ENCODE measurements at places on chromosomes 6 and 20.

- no peak for DNase-seq
Measured at GRCh38 chr20:19974630-19975435, 42.3 kb upstream of the NAA20 start.

GRCh38 chr6:56949925-56950495, 4.9 kb upstream of the BEND6 start:
- no peak for DNase-seq

DNA sequence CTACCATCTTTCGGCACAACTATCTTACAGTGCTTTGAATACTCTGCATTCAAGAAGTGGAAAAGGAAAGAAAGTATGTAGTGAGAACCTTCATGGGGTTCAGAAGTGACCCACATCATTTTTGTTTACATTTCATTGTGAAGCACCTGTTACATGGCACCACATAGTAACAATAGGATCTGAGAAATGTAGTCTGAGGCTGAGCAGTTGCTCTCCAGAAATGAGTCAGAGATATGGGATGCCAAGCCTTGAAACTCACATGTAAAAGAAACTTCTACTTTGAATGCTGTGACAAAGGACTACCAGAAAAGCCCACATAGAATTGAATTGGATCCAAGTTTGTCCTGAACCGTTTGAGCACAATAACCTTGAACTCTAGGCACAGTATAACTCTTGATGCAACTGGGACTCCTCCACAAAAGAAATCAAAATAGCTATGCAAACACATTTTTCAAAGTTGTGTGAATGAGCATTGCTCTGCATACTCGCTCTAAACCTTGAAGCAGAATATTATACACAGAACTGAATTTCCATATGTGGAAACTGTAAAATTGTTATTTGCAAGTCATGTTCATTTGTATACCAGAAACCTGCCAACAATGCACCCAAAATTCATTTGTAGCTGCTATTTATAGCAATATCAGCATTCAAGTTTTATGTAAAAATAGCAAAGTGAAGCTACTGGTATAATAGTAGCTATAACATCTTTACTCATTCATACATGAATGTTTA, 400.9 kb upstream of the POU3F2 start:
- no peak for DNase-seq

DNA sequence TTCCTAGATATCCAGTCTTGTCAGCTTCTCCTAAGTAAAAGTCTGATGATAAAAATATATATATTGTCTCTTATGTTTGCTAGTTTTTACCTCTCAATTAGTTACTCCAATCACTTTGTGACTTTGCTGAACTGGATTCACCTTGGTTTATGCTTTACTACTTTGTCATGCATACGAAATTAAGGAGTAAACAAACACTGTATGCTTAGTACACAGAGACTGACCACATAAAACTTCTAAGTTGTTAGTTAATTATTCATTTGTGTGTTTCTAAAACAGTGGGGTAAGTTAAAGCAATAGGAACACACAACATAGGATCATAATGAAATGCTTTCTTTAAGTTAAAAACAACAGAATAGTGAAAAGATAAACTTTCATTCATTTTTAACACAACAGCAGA, 877.3 kb upstream of the MAP3K7 start:
- no peak for DNase-seq

GRCh38 chr6:158758451-158758860, 60.7 kb downstream of the EZR start:
- no peak for DNase-seq

DNA sequence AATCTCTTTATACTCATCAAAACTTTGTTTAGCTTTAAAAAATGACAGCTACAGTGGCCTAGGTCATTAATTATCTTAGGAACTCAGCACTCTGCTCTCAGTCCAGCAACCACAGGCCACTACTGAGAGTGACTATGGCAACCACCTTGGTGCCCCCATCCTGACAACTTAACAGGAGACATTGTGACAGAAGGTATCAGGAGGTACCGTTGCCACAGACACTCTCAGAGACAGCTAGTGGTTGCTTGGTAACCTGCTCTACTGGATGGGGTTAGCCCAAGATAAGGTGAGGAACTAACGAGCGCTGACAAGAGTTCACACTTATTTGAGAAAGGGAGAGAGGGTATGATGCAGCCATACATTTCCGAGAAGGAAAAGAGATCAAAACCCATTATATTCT, 76.1 kb upstream of the TFAP2D start:
- no peak for DNase-seq

- DNase-seq, result no peak
Measured at GRCh38 chr6:145688493-145688905, 46.8 kb downstream of the EPM2A start.

DNA sequence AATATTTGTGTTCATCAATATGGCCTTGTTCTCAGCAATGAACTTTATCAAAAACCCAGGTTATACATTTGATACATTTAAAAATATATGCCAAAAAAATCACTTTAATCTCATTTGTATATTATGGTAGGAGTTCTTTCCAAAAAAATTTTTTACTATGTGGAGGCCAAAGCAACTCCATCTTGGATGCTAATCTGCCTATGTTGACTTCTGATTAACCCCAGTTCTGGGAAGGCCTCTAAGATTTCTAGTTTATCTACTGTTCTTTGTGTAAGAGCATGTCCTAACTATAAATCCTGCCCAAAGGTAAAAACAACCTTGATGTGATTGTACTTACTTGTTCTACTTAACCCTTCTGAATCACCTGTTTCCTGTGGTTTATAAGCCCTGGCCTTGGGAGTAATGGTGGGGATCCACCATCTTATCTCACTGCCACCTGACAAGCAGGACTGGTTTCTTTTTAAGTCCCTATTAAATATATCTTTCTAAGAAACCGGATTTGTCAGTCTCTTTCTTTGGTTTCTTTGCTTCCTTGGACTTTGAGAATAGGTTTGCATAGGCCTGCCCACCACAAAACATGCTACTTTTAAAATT, 46.7 kb downstream of the RNGTT start:
- DNase-seq, result no peak

DNA sequence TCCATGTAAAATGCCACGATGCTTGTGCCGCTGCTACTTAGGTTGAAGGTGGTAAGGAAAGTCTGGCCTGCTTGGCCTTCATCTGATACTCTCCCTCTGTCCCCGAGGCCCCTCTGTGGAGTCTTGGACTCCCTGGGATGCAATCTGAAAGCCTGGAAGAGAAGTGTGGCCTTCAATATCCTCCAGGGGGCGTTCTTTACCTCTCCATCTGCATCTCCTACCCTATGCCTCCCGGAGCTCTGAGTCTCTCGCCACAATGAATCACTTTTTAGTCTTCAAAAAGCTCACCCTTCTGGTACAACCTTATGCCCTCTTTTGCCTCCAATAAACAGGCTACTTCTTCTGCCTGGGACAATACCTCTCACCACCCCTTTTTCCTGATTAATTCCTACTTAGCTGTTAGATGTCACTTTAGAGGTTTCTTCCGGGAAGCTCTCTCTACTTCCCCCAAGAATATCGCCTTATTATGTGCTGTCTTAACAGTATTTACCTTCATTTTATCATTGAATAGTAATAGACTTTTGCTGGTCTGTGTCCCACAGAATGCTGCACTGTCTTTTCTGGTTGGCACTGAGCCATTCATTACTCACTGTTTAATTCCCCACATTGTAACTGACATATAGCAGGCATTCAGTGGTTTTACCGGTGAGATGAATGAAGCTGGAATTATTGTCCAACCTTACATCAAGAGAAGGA, 13.9 kb upstream of the ATG5 start:
- no peak for DNase-seq

- no peak for DNase-seq
Measured at GRCh38 chr20:46034039-46034438, 5.0 kb downstream of the SLC12A5 start.

- DNase-seq, result no peak
Measured at GRCh38 chr6:154567695-154568220, 57.3 kb upstream of the CNKSR3 start.

GRCh38 chr6:152642578-152643375, 5.6 kb upstream of the SYNE1 start:
- DNase-seq, result no peak

GRCh38 chr6:17871189-17871519, 116.3 kb downstream of the KIF13A start:
- no peak for DNase-seq

- no peak for DNase-seq
Measured at GRCh38 chr20:17479063-17479657, 52.0 kb downstream of the BFSP1 start.

DNA sequence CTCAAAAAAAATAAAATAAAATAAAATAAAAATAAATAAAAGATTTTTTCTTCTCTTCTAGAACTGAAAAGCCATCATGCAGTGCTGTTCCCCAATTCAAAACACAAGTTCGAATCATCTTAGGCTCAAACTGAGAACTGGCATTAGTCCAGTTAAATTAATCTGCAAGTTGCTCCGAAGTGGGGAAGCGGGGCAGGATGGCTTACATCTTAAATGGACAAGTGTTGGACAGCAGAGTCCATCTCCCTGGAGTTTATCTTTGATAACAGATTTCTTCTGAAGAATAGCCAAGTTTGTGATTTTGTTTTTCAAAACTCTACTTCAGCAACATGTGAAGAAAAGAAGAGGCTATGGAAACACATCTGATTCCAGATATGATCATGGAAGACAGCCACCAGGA, 111.3 kb upstream of the ASF1A start:
- no peak for DNase-seq

- no peak for DNase-seq
Measured at GRCh38 chr20:20367575-20368417, at the start of gene INSM1. Gene INSM1 (plus strand): TSS chr20:20368104. CDS start chr20:20368268, 164 bp downstream.

GRCh38 chr6:85236636-85237035, 213.2 kb upstream of the NT5E start:
- no peak for DNase-seq

- no peak for DNase-seq
Measured at GRCh38 chr20:4022386-4023286, 7.3 kb upstream of the RNF24 start.

GRCh38 chr6:90197854-90198496, 98.7 kb downstream of the BACH2 start:
- no peak for DNase-seq

- DNase-seq, result no peak
Measured at GRCh38 chr6:5781966-5782556, 224.7 kb downstream of the NRN1 start.

GRCh38 chr6:149252622-149253021, 64.9 kb upstream of the TAB2 start:
- no peak for DNase-seq

DNA sequence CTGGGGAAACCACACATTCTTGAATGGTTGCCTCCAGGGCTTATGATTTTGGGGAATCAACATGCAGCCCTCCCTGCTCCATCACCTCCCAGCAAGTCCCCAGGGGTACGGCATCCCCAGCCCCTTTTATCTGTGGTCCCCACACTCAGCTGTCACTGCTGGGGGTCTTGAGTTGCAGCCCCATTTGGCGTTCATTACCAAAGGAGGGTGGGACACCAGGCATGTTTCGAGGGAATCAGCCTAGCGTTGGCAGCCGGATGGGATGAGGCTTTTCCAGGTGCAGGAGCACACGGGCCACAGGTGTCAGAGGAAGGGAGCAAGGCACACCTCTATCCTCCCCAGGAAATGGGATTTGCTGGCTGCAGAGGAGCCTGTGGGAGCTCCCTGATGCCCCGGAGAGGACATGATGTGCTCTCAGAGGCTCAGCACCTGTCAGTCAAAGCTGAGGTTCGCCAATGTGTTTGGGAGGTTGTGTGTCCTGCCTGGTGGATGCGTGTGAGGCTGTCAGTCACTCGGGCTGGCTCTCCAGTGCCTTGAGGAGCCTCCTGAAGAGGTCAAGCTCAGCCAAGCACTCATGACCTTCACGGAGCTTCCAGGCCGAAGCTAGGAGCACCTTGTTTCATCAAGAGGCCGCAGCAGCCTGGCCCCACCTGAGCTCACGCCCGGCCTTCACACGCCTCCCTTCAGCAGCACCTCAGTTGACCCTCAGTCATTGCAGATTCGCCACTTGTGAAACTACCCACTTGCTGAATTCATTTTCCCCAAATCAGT, 95.0 kb downstream of the ERMARD start:
- no peak for DNase-seq

DNA sequence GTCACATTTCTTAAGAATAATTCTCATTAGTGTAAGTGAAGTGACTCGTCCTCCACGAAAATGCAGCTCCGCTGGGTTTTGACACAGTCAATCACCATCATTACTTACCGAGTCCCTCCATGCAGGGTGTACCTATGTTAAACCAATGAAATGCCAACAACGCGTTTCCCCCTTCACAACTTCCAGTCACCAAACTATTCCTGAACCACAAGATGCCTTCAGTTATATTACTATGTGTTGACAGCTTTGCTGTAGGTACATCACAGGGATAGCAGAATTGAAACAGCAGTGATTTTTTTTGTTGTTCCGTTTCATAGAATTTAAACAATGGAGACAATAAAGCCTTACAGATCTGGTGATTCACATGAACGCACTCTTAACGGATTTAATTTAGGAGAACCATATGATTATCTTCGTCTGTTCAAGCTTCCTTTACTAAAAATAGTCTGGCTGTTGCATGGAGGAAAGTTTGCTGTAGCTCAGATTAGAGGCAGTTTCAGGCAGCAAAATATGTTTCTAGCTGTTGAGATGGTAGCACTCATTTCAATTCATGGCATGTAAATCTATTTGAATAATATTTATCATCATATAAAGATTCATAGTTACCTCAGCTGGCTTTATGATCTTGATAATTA, 652.8 kb downstream of the PRKN start:
- DNase-seq, result no peak

GRCh38 chr6:127300411-127300810, 33.7 kb downstream of the RNF146 start:
- DNase-seq, result no peak

- DNase-seq, result no peak
Measured at GRCh38 chr6:53986165-53986720, 125.0 kb upstream of the MLIP start.

- DNase-seq, result no peak
Measured at GRCh38 chr20:16459019-16459700, 114.1 kb downstream of the KIF16B start.

DNA sequence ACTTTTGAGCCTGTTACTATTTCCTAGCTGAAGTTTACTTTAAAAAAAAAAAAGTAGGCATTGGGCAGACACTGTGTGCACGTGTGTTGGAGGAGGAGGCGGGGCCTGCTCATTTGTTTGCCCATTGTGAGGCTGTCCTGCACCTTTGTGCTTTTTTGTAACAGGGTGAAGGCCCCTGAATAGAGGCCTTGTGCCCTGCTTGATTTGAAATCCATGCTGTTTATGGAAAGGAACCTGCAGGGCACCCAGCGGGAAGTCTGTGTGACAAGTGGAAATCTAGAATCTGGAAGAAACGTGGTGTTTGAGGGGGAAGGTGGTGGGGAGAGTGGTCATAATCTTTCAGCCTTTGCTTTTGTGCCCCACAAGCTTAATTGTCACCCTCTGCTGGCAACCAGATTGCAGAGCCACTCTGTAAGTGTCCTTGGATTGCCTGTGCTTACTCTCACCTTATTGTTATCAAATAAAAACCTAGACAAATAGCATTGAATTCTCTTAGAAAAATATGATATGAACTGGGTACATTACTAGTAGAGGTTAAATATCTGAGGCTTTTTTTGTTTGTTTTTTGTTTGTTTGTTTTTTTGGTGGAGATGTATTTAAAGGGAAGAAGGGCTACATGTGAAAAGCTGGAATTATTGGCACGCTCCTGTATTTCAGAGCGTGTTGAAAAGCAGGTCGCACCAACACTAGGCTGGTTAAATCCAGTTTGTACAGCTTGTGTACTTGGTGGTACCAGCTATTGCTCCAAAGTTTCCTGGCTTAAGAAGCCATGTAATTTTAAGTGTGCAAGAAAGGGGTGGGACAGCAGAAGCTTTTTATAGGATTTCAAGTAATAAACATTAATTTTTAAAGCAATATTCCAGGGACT, 156.3 kb downstream of the ARID1B start:
- no peak for DNase-seq

- DNase-seq, result no peak
Measured at GRCh38 chr6:163017801-163018200, 290.0 kb downstream of the PACRG start.
